ENCODE measurements at places on chromosomes 12 and 14.

GRCh38 chr14:74514471-74514941, 20.9 kb downstream of the ISCA2 start:
- peak; percentile 84 for DNase-seq

DNA sequence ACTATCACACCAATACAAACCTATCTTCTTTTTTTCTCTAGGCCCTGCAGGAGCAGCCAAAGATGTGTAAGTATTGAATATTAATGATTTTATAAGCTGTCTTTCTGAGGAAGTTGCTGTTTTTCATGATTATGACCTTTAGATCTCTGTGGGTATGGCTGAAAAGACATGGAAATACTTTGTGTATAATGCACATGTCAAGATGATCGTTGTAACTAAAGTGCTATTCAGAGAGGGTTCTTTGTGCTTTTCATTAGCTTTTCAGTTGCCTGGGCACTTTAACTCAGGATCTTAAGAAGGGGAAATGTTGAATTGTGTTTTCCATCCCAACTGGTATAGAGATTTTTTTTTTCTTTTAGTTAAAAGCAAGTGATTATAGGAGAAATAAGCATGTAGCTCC, 18.1 kb downstream of the C12orf75 start:
- no peak for DNase-seq

DNA sequence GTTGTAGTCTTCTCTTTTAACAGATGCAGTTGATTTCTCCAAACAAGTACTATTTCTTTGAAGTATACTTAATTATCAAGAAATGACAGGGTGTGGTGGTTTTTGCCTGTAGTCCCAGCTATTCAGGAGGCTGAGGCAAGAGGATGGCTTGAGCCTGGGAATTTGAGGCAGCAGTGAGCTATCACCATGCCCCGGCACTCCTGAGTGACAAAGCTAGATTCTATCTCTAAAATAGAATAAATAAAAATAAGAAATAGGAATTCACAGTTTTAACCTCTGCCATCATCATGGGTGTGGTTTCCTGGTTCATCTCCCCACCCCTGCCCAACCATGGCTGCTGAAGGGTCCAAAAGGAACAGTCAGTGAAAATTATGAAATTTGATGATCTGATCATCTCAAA, 290.2 kb upstream of the FLRT2 start:
- no peak for DNase-seq

DNA sequence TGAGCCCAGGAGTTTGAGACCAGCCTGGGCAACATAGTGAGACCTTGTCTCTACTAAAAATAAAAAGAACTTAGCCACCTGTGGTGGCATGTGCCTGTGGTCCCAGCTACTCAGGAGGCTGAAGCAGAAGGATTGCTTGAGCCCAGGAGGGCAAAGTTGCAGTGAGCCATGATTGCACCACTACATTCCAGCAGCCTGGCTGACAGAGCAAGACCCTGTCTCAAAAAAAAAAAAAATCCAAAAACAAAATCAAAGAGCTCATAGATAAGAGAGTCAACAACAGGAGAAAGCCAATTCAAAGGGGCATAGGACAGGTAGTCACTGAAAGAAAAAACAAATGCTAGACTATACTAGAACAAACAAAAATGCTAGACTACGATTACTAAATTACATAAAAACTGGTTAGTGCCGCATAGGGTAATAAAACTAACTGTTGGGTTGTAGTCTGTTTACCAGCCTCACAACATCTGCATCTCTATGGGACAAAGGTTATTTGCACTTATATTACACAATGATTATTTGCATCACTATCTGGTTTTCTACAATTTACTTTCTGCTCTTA, 16.6 kb upstream of the EEA1 start:
- no peak for DNase-seq

GRCh38 chr14:76152333-76152681, 585 bp downstream of the GPATCH2L start:
- DNase-seq: peak; percentile 77

Data from upper lobe of right lung (tissue), 1 donor.